Fibroblast of gingiva (primary cell): ENCODE measurements at places on chromosomes 6 and 20.
A peak's percentile ranks its signal among the peaks of the same experiment; 100 is the strongest.

- DNase-seq, result peak; percentile 4
Observed at GRCh38 chr6:132490024-132490423, 22.9 kb downstream of the STX7 start.

GRCh38 chr6:50681213-50681824, 32.0 kb upstream of the TFAP2D start:
- no peak for DNase-seq

GRCh38 chr6:37074053-37074827, 68.8 kb downstream of the FGD2 start:
- peak; percentile 70 for DNase-seq

DNA sequence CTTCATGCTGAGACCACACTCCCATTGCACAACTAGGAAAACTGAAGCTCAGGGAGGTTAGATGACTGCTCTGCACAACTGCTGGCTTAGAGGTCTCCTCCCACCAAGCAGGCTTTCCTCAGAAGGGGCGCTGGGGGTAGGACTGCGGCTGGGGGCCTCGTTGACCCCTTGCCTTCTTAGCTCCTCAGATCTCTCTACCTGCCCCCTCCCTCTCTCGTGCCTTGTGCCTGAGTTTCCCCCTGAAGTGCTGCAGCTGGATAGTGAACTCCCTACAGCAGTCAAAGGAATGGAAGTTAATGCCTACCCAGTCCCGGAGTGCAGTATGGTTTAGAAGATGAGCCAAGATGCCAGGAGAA, 149.8 kb downstream of the GRM4 start:
- DNase-seq, result no peak

GRCh38 chr20:50572938-50573777, 63.0 kb downstream of the PTPN1 start:
- DNase-seq, result peak; percentile 99

DNA sequence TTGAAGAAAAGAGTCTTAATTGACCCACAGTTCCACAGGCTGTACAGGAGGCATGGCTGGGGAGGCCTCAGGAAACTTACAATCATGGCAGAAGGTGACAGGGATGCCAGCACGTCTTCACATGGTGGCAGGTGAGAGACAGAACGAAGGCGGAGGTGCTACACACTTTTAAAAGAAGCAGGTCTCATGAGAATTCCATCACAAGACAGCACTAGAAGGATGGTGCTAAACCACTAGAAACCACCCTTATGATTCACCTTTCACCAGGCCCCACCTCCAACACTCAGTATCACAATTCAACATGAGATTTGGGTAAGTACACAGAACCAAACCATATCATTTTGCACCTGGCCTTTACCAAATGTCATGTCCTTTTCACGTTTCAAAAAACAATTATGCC, 20.9 kb downstream of the TAGAP start:
- DNase-seq, result no peak

- DNase-seq, result no peak
Observed at GRCh38 chr20:62822788-62823651, 6.2 kb downstream of the COL9A3 start.
